Immature natural killer cell (primary cell): ENCODE measurements at places on chromosomes 5 and 9. TPM values are rescaled to one million over a fixed set of nuclear protein-coding genes. Genes with fewer than 3 reads are reported as not detected.

Gene FAM221B
- not detected for polyA plus RNA-seq

GRCh38 chr5:5326115-5326758 is 96.2 kb upstream of the ICE1 start:
- no peaks in the 10 kb centered on the region for H3K4me1 ChIP-seq
- H3K36me3 ChIP-seq, result no peaks in the 10 kb centered on the region
- H3K27ac ChIP-seq, result no peak overlapping the region
- H3K4me3 ChIP-seq, result no peak overlapping the region
- H3K27me3 ChIP-seq, result peaks cover 6% of the 10 kb centered on the region

DNA sequence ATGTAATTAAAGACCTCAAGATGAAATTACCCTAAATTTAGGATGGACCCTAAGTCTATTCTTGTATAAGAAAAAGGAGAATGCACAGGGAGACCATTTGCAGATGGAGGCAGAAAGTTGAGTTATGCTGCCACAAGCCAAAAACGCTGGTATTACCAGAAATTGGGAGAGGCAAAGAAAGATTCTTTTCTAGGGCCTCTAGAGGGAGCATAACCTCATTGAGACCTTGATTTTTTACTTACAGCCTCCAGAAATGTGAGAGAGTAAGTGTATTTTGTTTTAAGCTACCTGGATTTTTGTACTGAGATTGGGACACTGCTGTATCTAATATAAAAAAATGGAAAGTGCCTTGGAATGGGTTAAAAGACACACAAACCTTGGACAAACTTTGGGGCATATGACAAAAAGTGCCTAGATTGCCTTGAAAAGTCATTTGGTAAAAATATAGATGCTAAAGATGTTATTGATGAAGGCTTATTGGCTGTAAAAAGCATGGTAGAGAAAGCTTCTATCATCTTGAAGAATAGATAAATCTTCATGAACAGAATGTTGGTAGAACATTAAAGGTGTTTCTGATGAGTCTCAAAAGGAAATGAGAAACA is 174.7 kb upstream of the PRDM9 start:
- no peaks in the 10 kb centered on the region for H3K27me3 ChIP-seq
- no peaks in the 10 kb centered on the region for H3K4me1 ChIP-seq

GRCh38 chr5:39816866-39817265 is 392.1 kb upstream of the DAB2 start:
- H3K27me3 ChIP-seq, result peaks cover 3% of the 10 kb centered on the region
- no peak overlapping the region for H3K27ac ChIP-seq
- no peaks in the 10 kb centered on the region for H3K36me3 ChIP-seq
- no peak for DNase-seq
- no peaks in the 10 kb centered on the region for H3K4me1 ChIP-seq

GRCh38 chr5:16866795-16867576 is 69.1 kb downstream of the MYO10 start:
- no peaks in the 10 kb centered on the region for H3K27me3 ChIP-seq
- H3K36me3 ChIP-seq, result no peaks in the 10 kb centered on the region
- DNase-seq, result no peak
- no peak overlapping the region for H3K27ac ChIP-seq
- H3K4me1 ChIP-seq, result no peaks in the 10 kb centered on the region
- no peak overlapping the region for H3K4me3 ChIP-seq

DNA sequence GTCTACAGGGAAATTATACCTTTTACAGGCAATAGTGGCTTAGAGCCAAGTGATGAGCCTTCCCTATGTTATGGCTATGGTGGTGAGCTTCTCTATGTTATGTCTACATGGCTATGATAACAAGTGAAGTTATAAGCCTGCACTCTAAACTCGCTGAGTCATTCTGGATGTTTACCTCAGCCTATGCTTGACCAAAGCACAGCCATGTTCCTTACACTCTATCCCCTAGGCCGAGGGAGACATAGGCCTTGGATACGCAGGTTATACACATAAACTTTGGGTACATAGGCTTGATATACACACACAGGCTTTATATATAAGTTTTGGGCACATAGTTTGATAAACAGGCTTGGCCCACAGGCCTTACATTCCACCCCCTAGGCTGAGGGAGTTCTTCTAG is 13.8 kb downstream of the DMAC1 start:
- no peaks in the 10 kb centered on the region for H3K36me3 ChIP-seq
- H3K4me1 ChIP-seq, result peaks cover 15% of the 10 kb centered on the region
- DNase-seq, result no peak
- peaks cover 1% of the 10 kb centered on the region for H3K27me3 ChIP-seq

DNA sequence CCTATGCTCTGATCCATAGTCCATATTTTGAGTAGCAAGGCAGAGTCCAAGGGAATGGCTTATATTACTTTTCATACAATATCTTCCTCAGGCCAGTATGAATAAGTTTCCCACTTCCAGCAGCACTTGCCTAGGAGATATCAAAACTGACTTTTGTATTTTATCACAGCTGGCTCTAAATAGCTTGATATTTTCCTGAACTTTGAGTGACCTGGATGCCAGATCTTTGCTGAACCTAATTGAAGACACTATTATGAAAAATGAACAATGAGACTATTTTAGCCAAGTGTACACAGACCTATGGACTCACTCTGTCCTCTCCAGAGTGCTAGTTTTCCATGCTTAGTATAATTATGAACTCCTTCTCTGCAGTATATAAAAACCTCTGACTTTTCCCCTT is 475.6 kb upstream of the PTGER4 start:
- no peaks in the 10 kb centered on the region for H3K4me1 ChIP-seq
- no peak for DNase-seq
- no peaks in the 10 kb centered on the region for H3K36me3 ChIP-seq
- H3K27ac ChIP-seq, result no peak overlapping the region

GRCh38 chr9:16625161-16625631 is 245.3 kb downstream of the BNC2 start:
- H3K36me3 ChIP-seq, result no peaks in the 10 kb centered on the region
- peaks cover 41% of the 10 kb centered on the region for H3K4me1 ChIP-seq
- no peaks in the 10 kb centered on the region for H3K27me3 ChIP-seq
- no peak overlapping the region for H3K27ac ChIP-seq

GRCh38 chr9:79184831-79185230 is 386.9 kb upstream of the TLE4 start:
- no peak overlapping the region for H3K27ac ChIP-seq
- no peaks in the 10 kb centered on the region for H3K36me3 ChIP-seq
- no peak for DNase-seq
- H3K4me3 ChIP-seq, result no peak overlapping the region
- no peaks in the 10 kb centered on the region for H3K4me1 ChIP-seq
- H3K27me3 ChIP-seq, result peaks cover 3% of the 10 kb centered on the region

Gene PCDHAC2
- polyA plus RNA-seq, result not detected

DNA sequence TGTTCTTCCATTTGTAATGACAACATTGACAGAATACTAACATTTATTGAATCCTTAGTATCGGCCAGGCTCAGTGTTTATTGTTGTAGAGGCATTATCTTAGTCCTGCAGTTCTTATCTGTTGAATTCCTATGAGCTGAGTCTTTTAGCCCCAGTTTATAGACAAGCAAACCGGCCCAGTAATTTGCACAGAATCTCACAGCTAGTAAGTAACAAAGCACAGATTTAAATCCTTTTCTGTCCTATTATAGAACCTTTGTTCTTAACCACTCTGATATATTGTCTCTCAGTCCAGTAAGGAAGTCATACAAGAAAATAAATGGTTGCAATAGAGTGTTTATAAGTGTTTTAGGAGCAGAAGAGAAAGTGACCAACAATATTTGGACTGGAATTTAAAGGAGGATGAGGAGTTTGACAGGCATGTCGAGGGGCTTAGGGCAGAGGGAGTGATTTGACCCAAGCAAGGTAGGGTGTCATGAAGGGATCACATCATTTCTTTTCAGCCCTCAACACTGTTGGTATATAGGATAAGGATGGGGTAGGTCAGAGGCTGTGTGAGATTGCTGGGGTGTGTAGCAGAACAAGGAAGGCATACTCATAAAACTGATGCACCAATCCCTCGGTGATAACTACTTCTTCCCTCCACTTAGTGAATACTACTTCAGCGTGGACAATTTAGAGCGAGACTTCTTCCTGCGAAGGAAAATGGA is 39.5 kb downstream of the LARP1 start:
- peaks cover 30% of the 10 kb centered on the region for H3K36me3 ChIP-seq
- H3K4me3 ChIP-seq, result no peak overlapping the region
- no peak for DNase-seq
- peaks cover 1% of the 10 kb centered on the region for H3K27me3 ChIP-seq
- H3K4me1 ChIP-seq, result peaks cover 25% of the 10 kb centered on the region

Gene FOXD4L6
- not detected for polyA plus RNA-seq

DNA sequence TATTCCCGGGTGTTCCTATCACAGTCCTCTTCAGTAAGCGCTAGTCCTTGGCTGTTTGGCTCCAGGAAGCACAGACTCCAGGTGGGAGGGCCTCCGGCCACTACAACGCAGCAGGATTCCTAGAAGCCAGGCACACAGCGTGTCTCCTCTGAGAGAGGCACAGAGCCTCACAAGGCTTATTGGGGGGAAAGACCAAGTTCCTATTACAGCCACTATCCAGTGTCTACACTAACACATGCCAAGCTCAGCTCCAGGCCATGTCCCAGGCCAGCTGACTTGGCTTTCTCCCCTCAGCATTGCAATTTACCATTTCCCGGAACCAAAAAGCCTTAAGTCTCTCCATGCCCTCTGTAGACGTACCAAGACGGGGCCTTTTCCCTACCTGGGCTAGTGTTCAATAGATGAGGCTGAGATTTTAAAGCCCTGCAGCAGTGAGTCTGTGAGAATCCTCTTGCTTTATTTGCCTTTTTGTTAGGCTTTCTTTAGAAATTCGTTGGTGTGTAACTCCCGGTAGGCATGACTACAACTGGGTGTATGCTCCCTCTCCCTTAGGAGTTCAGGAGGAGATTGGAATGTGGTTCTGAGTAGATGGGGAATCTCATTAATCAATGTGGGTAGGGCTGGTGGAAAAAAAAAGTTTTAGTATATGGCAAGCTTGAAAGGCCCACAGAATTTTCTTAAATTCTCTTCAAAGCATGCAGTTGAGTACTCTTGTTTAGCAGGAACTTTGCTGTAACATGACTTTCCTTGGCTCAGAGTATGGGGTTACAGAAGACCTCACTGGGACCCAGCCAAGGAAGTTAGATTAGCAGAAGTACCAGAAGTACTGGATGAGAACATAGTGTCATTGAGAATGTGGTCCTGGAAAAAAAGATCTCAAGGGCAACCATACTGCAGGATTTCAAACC is 84.3 kb upstream of the SLC1A3 start:
- H3K27me3 ChIP-seq, result no peaks in the 10 kb centered on the region
- no peak for DNase-seq
- H3K36me3 ChIP-seq, result no peaks in the 10 kb centered on the region
- no peak overlapping the region for H3K27ac ChIP-seq
- H3K4me1 ChIP-seq, result no peaks in the 10 kb centered on the region
- no peak overlapping the region for H3K4me3 ChIP-seq

GRCh38 chr9:136672431-136673087 is 9.8 kb downstream of the EGFL7 start:
- H3K4me3 ChIP-seq, result no peak overlapping the region
- no peaks in the 10 kb centered on the region for H3K36me3 ChIP-seq
- DNase-seq, result no peak
- no peak overlapping the region for H3K27ac ChIP-seq
- no peaks in the 10 kb centered on the region for H3K27me3 ChIP-seq
- no peaks in the 10 kb centered on the region for H3K4me1 ChIP-seq

- H3K4me3 ChIP-seq, result no peak overlapping the region
- no peaks in the 10 kb centered on the region for H3K36me3 ChIP-seq
Measured at GRCh38 chr5:31730139-31730538, 91.2 kb downstream of the PDZD2 start.

DNA sequence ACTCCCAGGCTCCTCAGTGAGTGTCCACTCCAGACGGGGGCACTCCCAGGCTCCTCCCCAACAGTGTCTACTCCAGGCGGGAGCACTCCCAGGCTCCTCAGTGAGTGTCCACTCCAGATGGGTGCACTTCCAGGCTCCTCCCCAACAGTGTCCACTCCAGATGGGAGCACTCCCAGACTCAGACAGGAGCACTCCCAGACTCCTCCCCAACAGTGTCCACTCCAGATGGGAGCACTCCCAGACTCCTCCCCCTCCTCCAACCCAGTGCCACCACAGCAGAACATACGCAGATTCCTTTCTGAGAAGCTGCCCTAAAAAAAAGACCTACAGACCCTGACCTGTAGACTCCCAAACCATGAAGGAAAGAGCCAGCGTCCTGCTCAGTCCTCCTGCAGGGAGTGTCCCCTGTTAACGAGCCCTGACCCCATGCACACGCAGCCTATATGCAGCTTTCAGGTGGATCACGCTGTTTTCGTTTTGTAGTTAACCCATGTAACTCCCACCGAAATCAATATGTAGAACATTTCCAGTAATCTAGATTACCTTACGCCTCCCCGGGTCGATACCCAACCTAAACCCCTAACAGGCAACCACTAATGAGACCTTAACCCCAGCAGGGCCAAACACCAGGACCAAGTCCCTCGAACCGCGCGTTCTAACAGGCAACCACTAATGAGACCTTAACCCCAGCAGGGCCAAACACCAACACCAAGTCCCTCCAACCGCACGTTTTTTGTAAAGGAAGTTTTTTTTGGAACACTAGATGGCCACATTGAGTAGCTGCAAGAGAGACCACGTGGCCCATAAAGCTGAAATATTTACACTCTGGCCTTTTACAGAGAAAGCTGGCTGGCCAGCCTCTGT is 15.7 kb downstream of the PNPLA7 start:
- H3K27ac ChIP-seq, result no peak overlapping the region
- no peaks in the 10 kb centered on the region for H3K27me3 ChIP-seq
- DNase-seq, result peak; percentile 28
- peaks cover 24% of the 10 kb centered on the region for H3K4me1 ChIP-seq
- H3K36me3 ChIP-seq, result no peaks in the 10 kb centered on the region

Gene SV2C
- not detected for polyA plus RNA-seq

DNA sequence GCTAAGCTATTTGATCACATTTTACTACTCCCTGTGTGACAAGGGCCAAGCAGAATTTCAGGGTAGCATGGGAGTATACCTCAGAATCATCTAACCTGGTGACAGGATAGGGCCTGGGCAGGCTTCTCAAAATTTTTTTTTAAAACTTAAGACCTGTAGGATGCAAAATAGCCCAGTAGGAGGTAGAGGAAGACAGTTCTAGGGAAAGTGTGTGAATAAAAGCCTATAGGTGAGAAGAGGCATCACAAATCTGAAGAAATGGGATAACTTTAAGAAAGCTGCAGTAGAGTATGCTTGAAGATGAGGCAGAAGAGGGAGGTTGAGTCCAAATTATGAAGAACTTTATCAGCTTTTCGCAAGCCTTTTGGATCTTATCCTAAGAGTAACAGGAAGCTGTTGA is 32.3 kb downstream of the CNTRL start:
- peaks cover 14% of the 10 kb centered on the region for H3K36me3 ChIP-seq
- H3K27ac ChIP-seq, result no peak overlapping the region
- DNase-seq, result peak; percentile 4
- no peaks in the 10 kb centered on the region for H3K27me3 ChIP-seq
